ENCODE measurements at places on chromosomes 13 and 19.

GRCh38 chr19:41384351-41384750, 8.0 kb downstream of the TMEM91 start:
- DNase-seq = no peak

DNA sequence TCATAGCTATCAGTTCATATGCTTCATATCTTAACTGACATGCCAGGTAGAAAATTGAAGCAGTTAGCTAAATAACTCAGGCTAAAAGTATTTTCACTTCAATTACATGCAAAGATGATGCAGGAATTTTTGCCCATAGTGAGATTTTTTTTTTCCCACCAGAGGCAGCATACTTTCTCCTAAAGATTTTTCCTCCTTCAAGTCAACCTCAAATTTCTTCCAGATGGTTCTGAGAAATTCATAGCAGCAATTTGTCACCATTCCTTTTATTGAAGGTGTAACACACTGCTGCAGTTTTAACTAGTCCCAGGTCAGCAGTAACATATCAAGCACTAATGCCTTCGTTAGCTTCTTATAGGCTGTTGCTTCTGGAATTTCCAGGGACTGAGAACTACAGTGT, 141.9 kb downstream of the SUCLA2 start:
- DNase-seq = no peak

DNA sequence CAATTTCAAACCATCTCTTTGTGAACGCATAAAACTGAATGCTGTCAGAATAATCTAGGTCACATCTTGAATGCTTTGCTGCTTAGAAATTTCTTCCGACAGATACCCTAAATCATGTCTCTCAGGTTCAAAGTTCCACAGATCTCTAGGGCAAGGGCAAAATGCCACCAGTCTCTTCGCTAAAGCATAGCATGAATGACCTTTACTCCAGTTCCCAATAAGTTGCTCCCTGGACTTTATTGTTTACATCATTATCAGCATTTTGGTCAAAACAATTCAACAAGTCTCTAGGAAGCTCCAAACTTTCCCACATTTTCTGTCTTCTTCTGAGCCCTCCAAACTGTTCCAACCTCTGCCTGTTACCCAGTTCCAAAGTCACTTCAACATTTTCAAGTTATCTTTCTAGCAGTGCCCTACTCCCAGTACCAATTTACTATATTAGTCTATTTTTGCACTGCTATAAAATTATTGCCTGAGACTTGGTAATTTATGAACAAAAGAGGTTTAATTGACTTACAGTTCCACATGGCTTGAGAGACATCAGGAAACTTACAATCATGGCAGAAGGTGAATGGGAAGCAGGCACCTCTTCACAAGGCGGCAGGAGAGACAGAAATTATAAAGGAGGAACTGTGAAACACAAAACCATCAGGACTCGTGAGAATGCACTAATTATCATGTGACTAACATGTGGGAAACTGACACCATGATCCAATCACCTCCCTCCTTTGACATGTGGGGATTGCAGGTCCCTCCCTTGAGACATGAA, 77.0 kb downstream of the SPRY2 start:
- DNase-seq = no peak

- no peak for DNase-seq
These were observed 6.8 kb downstream of the TRAPPC6A start for GRCh38 chr19:45171211-45171623.

DNA sequence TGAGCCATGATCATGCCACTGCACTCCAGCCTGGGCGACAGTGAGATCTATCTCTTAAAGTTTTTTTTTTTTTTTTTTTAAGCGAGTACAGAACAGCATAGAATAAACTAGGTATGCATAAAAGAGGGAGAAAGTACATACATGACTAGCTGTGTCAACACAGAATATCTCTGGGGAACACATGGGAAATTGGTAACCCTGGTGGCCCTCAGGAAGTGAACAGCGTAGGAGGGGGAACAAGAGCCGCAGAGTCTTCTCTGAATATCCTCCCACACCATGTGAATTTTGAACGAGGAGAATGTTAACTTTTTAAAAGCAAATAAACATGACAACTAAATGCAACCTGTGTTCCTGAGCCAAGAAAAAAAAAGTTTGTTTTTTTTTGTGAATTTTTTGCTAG, 15.2 kb downstream of the PHLDB3 start:
- DNase-seq = no peak

DNA sequence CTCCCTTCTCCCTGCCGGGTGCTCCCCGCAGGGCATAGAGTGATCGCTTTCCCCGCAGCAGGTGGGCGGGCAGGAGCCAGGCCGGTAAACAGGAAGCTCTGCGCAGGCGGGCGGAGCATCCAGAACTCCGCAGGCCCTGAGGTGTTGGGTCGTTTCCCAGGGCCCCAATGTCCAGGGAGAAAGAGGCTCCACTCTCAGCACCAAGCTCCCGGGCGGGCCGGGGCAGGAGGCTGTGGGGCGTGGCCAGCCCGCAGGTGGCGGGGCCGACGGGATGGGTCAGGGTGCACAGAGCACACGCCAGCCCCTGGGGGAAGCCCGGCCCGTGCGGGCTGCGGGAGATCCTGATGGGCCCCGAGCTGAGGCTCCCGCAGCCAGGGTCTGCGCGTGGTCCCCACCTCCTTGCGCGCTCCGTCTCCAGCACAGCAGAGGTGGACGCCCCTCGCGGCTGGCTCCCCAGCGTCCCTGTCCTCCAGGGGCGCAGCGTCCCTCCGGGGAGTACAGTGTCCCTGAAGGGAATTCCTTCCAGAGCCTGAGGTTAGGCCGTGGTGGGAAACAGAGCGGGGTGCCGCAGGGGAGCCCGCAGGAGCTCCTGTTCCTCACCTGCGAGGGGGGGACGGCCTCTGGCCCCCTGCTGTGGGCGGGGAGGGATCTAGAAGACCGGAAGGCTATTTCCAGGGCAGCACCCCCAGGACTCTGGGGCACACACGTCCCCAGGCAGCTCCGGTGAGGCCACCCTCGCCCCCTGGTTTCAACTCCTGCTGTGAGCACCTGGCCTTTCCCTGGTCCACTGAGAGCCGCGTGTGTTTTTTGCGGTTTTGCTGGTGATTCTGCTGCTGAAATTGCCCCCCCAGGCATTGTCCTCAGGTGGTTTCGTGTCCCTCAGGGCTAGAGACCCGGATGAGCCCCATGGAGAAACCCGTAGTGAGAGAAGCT, 12.2 kb downstream of the PIP5K1C start:
- peak; percentile 41 for DNase-seq

DNA sequence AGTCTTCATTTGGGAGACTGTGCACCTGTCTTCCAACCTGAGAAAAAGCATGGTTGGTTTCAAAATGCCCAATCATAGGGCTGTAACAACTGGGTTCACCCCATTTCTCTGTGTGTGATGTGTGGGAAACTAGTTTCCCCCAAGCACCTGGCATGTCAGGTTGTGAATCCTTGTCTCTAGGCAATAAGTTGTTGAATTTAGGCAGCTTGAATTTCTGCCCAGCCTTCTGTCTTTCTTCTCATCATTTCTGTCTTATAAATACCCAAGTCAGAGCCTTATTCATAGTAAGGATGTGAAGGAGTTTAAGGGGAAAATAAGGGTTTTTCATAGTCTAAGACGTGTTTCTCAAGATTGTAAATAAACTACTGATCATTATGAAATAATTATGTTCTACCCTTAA, 170.7 kb upstream of the RNF113B start:
- no peak for DNase-seq

- peak; percentile 38 for DNase-seq
These were observed 429.9 kb downstream of the SPRY2 start for GRCh38 chr13:79910875-79911540.

DNA sequence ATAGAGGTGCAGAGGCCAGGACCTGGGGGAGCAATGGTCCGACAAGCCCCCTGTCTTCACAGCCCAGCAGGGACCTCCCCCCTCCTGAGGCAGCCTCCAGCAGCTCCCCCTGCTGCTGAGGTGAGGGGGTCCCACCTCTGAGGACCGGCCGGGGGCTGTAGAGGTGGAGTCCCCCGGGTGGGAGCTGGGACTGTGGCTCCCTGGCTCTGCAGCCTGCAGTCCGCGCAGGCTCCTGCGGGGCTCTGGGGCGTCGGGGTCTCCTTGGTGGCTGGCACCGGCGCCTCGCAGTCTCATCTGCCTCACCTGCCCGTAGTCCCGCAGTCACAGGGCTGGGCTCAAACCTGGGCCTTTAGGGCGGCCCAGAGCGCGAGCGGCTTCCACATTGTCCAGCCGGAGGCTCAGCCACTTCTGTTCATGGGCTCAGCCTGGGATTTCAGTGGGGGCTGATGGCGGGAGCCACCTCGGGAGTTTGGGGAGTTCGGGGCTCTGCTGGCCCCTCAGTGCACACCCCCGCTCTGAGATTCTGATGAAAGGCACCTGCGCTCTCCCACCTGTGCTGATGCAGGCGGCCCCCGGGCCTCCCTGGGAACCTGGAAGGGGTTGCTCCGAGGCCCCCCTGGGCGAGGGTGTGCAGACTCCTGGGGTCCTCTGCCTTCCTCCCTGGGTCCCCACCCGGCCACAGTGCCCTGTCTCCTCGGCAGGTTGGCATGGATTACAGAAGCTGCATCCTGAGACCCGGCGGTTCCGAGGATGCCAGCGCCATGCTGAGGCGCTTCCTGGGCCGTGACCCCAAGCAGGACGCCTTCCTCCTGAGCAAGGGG, 7.0 kb upstream of the ZNF554 start:
- no peak for DNase-seq

- no peak for DNase-seq
These were observed 54.1 kb downstream of the MRPL57 start for GRCh38 chr13:21230516-21230915.

DNA sequence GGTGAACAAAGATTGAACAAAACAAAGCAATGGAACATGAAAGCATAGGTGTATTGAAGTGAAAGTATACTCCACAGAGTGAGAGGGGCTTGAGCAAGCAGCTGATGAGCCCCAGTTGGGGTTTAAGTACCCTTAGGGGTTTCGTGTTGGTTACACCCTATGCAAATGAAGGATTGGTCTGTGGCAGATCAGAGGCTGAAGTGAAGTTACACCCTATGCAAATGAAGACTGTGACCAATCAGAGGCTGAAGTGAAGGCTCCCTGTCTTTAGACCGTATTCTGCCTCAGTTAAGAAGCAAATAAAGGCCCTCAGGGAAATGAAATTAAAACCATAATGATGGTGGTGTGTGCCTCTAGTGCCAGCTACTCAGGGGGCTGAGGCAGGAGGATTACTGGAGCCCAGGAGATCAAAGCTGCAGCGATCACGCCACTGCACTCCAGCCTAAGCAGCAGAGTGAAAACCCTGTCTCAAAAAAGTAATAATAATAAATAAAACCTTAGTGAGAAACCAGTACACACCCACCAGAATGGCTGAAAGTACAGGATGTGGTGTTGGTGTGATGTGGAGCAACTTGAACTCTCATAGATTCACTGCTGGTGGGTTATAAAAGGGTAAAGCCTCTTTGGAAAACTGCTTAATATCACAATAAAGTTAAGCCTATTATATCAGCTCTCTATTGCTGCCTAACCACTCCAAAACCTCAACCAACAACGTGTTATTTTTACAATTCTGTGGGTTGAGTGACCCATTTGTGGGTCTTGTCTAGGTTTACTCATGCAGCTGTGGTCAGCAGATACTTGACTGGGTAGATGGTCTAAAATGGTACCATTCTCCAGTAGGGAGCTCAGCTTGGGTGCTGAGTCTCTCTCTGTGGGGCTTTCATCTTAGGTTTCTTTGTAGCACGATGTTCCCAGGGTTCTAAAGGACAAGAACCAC, 12.8 kb upstream of the UPF3A start:
- no peak for DNase-seq

DNA sequence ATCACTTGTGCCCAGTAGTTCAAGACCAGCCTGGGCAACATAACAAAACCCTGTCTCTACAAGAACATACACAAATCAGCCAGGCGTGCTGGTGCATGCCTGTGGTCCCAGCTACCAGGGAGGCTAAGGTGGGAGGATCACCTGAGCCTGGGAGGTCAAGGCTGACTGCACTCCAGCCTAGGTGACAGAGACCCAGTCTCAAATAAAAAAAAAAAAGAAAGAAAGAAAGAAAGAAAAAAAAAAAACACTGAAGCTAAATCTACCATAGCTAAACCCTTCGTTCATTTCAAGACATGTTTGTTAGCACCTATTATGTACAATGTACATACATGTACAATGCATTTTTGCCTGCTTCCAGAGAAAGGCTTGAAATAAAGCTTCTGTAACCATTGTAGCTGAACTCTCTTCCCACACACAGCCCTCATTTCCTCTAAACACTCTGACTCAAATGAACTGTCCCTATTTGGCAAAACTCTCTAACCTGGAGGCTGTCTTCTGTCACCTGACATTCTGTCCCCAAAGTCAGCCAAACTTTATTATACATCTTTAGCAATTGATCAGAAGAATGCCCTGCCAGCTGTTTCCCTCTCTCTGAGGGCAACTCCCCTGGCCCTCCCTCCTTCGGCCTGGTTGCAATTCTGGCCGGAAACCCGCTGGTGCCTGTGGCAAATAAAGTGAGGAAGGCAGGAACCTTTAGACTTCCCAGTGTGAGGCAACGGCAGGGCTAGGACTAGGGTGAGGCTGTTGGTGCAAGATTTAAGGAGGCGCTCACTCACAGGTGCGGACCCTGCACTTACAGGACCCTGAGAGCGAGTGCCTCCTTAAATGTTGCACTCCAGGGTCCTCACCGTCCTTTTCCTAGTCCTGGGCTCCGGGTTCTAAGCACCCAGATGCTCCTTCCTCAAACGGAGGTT, 1.8 kb downstream of the ETHE1 start:
- peak; percentile 26 for DNase-seq

DNA sequence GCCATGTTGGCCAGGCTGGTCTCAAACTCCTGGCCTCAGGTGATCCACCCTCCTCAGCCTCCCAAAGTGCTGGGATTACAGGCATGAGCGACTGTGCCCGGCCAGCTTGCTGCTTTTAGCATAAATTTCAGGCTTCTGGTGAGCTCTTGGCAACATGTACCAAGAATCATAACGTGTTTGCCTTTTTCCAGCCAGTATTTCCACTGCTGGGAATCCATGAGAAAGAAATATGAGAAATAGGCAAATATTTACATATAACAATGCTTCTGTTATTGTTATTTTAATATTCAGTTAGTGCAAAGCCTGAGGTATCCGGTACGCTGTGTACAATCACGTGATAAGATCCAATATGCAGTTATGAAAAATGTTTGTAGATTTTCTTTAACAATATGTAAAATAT, 29.2 kb upstream of the CERS4 start:
- no peak for DNase-seq

DNA sequence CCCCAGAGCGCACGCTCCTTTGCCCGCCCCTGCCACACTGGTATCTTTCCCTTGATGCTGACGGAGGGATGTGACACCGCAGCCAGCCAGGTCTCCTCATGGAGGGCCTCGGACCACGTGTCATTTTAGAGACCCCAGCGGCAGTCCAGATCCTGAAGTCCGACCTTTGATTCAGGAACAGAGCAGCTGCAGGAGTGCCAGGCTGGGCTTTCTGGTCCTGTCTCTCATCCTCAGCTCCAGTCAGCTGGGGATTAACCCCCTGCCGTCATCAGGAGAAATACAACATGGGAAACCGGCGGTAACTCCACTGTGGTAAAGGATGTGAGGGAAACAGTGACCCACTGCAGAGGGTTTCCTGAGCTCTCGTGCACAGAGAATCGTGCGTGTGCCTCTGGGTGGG, 140.6 kb downstream of the SIPA1L3 start:
- DNase-seq = no peak

- DNase-seq = no peak
These were observed 6.4 kb downstream of the WDR87 start for GRCh38 chr19:37899966-37900365.

GRCh38 chr13:25840931-25841330, 210.9 kb downstream of the SHISA2 start:
- no peak for DNase-seq

Data from thyroid gland (tissue), 4 donors.